ENCODE measurements at places on chromosomes 4 and X.

GRCh38 chr4:163920426-163920825 is 425.9 kb downstream of the TMA16 start:
- DNase-seq, result no peak

DNA sequence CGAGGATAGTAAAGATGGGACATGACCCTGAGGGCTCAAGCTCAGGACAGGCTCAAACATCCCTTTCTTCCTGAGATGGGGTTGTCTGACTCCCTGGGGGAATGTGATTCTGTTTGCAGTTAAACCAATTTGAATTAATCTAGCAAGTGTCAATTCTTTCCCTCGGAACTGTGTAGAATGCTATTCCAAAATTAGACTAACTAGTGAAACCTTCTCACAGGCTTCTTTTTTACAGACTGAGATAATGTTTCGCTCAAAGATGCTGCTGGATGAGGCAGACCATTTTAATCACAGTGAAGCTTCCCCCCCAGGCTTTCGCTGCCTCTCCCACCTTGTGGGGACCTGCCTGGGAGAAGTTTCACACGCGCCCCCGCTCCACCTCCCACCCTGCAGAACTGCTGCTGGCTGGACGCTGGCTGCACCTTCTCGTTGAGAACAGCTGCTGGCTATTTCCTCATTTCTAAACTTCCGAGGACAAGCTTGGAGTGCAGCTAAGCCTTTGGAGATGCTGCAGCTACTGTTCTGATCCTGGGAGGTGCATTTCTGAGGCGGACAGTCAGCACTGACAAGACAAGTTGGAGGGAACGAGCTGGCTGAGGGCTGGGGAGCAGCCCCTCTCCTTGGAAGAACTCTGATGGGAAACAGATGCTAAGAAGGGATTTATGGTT is 297.8 kb downstream of the RAPGEF2 start:
- no peak for DNase-seq

DNA sequence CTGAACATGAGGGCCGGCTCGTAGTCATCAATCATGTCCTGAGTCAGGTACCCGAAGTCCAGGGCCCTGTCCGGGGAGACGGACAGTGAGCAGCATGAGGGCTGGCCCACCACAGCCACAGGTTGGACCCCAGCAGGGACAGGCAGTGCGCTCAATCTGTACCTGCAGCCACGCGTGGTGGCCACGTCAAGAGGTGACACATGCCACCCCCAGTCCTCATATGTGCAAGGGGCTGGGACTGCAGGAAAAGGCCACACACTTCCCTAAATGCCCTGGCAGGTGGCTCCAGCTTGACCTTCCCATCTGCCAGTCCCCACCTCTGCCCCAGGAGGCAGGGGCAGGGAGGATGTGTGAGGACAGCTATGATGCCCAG is 73.8 kb upstream of the MXD4 start:
- no peak for DNase-seq

GRCh38 chrX:154348646-154349358 is 25.6 kb downstream of the FLNA start:
- no peak for DNase-seq

GRCh38 chr4:173797296-173797695 is 267.3 kb upstream of the HAND2 start:
- DNase-seq, result no peak

GRCh38 chr4:123919576-123920098 is 523.0 kb downstream of the SPRY1 start:
- DNase-seq, result no peak

GRCh38 chrX:9609987-9610386 is 145.1 kb downstream of the TBL1X start:
- no peak for DNase-seq

DNA sequence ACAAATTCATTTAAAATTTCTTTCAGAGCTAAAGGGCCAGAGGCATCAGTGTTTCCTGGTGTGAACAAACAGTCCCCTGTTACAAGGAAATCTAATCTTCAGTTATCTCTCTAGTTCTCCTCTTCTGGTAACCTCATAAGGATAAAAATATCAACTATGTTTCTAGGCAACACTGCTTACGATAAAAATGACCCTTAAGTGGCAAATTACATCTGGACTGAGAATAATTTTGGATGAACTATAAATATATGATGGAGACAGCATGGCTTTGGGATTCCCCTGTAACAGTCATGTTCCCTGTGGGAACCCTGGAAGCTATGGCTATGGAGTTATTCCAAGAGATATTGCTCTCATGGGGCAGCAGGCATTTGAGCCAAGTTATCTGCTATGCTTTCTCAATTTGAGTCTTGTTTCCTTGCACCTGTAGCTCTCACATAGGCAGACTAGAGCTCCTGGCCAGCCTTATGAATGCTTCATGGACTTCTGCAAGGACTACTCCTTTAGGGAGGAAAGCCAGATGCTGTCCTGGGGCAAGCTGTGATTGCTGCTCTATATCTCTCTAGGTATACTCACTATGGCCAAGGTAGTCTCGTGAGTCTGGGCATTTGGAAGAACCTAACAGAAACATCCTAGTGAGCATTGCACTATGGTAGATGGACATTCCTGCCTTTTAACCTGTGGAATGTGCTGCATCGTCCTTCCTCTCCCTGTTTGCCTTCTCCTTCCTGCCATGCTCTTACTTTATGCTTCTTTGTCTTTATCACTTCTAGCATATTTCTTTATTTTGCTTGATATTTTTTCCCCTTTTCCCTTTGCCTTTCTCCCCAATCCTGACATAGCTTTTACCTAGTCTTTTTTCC is 14.2 kb downstream of the C4orf33 start:
- DNase-seq, result no peak

DNA sequence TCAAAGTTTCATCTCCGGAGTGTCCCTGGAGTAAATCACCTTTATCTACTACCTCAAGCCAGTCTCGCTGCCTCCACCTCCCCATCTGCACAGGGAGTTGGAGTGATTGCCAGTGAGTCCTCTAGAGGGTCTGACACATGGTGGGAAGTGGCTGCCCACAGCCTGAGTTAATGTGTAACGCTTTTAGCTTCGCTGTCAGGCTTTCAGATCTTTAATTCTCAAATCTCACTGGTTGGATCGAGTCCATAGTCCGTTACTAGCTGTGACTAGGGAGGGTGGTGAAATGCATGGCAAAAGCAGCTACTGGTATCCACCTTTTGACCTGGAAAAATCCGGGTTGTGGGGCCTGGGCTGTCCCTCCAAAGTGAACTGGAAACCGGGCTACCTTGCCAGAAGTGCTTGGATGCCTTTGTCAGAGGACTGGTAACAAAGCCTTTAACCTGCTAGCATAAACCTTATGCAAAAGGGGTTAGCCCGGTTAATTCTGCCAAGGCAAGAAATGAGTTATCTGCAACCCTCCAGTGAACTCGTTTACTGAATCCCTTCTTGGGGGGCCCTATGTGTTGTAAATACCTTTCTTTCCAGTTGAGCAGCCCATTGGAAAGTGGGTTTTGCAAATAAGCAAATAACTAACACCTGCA is 5.1 kb upstream of the WDR1 start:
- no peak for DNase-seq
